ENCODE measurements at places on chromosomes 4 and X. TPM values are rescaled to one million over a fixed set of nuclear protein-coding genes. Genes with fewer than 3 reads are reported as not detected.

- no peak for DNase-seq
Observed at GRCh38 chr4:5870701-5871100, 22.2 kb downstream of the CRMP1 start.

DNA sequence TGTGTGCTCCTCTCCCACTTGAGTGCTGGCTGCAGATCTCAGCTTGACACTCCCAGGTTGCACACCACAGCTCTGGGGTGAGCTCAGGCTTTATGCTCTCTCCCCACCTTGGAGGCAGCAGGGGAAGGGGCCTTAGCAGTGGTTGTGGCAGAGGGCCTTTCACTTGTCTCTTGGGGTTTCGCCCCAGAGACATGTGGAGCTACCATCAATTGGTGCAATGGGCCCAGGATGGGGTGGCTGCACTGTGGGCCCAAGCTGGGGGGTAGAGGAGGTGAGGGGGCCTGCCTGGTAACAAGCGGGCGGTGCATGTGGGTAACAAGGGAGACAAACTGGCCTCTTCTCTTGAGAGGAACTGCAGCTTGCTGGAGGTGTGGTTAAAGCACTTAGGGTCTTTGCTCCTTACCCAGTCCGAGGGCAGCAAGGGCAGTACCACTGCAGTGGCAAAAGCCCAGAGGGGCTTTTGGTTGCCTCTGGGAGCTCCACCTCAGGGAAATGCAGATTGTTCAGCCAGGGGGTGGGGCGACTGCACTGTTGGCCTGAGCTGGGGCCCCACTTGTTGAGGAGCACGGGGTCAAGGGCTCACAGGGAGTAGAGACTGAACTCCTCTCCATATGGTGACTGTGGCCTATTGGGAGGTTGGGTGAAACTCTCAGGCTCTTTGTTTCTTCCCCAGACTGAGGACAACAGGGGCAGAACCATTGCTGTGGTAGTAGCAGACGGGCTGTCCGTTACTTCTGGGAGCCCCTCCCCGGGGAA is 30.5 kb upstream of the OR13H1 start:
- DNase-seq, result no peak

GRCh38 chr4:48403358-48403757 is 62.0 kb downstream of the SLAIN2 start:
- DNase-seq, result no peak

GRCh38 chr4:39285853-39286252 is 80.3 kb downstream of the RFC1 start:
- no peak for DNase-seq

- DNase-seq, result no peak
Observed at GRCh38 chr4:138078751-138079520, 163.2 kb downstream of the SLC7A11 start.

DNA sequence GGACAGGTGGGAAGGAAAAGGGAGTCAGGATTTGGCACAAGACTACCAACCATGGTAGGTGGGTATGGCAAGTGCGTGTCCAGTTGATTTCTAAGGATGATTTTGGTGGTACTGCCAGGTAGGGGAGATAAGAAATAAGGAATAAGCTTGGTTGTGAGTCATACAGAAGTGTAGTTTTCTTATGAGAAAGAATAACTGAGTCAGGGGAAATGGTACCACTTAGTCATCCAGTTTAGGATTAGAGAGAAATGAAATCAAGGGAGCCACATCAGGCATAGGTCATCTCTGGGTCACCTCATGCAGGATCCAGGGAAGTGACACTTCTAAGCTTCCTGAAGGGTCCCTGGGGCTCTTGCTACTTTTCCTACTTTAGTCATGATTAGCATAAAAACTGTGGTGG is 107.1 kb upstream of the C1GALT1C1 start:
- no peak for DNase-seq

- DNase-seq, result no peak
Observed at GRCh38 chrX:49995107-49995731, 72.8 kb downstream of the CLCN5 start.

DNA sequence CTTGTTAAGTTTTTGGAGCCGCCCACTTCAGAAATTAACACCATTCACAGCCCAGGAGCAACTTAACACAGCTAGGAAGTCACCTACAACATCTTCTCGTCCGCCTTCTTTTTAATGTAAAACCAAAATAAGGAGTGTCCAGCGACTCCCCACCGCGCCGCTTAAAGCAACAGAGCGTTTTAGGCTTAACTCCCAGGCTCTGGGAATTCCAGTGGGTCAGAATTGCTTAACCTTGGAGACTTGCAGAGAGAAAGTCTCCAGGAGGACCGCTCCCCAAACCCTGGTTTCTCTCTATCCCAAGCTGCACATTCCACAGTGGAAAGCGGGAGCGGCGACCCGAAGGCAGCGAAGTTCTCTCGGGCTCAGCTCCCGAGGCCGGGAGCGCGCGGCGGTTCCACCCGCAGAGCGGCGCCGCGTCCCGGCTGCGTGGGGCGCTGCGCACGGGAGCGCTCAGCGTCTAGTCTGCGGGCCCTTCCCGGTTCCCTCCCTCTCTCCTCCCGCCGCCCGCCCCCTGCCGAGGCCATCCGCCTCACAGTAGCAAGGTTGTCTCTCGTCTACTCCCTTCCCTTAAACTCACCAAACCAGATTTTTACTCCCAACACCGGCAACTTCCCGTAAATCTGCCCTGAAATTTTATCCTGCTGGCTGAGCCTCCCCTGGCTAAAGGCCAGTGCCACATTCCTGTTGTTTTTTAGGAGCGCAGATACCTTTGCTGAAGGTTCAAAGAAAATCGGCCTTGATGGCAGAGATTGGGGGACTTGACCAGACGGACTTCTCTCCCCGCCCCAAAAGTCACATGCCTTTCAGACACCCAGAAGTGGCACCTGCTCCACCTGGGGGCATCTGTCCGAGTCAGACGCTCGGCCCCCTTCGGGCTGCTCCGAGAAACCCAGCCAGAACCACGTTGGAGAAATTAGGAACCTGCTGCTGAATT is at the start of gene RBM47:
TSS of gene RBM47 (minus strand) at position 464 of the 934 bp plus-strand sequence. CDS start 190,971 bp downstream, outside the sequence.
- DNase-seq, result peak; percentile 91

GRCh38 chr4:154564311-154564710 is 1.5 kb downstream of the FGB start:
- DNase-seq, result no peak

DNA sequence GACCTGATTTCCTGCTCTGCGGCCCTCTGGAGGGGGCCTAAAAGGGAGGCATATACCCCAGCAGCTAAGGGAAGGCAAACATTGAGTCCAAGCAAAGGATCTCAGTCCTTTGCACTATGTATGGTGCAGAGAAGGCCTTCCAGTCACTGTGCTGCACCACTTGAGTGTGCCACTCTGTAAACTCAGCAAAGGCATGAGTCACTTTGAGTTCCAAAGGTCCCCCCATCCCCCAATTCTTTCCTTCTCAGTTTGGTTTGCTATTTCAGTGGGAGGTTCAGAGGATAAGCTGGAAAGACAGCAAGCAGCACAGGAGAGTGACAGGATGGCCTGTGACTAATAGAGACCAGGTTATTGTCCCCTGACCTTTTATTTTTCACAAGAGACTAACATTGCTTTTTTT is 131.3 kb downstream of the FHDC1 start:
- no peak for DNase-seq

DNA sequence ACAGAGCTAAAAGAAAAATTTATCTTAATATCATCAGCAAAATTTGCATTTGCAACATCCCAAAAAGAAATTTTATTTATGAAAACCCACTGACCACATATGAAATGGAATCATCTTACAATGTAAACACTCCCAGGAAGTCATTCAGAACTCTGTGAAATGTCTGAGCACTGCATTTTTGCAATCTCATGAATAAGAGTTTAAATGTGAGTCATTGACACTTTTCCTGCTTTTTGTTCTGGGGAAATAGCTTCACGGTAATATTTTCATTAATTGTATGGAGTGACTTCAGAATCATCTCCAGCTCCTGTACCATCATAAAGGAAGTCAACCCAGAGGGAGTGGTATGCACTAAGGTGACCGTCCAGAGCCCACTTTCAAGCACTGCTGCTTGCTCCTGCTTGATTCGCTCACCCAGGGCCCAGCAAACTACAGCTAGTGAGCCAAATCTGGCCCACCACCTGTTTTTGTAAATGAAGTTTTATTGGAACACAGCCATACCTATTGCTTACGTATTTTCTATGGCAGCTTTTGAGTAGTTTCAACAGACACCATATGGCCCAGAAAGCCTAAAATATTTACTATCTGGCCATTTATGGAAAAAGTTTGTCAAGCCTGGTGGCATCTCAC is 17.2 kb downstream of the EDNRA start:
- DNase-seq, result no peak

DNA sequence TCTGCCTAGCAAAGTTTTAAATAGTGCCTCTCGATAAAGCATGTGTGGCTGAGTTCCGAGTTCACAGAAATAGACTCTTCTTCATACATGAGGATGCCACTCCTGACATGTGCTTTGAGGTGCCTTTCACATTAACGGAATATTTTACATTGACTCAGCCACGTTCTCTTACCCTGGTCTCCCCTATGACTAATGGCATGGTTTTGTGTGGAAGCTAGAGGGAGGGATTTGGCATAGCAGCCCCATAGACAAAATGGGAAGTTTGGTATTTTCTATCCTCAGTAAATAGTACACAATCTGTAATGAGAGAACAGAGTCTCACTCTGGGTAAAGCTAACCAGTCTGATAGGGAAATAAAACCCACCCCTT is 68.9 kb downstream of the PCDH19 start:
- DNase-seq, result no peak

DNA sequence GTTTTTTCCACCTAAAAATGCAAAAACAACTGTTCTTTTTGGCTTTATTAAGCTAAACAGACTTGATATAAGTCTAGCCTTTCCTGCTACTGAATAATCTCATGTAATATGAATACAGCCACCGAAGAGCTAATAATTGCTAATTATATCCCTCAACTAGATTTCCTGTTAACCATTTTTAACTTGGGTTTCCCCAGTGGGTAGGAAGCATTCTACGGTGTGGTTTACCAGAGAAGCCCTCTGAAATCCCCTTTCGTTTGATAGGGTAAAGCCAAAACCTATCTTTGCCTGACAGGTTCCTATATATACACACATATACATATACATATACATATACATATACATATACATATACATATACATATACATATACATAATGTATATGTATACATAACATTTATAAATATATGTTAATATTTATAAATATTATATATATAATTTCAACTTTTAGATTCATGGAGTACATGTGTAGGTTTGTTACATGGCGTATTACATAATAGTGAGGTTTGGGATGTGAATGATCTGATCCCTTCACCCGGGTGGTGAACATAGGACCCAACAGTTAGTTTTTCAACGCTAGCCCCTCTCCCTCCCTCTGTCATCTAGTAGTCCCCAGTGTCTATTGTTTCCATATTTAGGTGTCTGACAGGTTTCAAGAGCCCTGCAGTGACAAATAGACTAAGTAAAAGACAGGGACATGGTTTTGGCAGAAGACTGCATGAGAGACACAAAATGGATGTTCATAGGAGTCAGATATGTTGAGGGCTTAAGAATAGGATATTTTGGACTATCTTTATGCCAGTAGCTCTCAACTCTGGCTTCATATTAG is 62.4 kb downstream of the ATXN3L start:
- no peak for DNase-seq

- DNase-seq, result no peak
Observed at GRCh38 chrX:95823796-95824195, 860.8 kb upstream of the DIAPH2 start.

GRCh38 chrX:102546828-102547493 is 30.4 kb upstream of the TMSB15A start:
- DNase-seq, result no peak

- no peak for DNase-seq
Observed at GRCh38 chr4:7397206-7398103, 37.3 kb downstream of the PSAPL1 start.

DNA sequence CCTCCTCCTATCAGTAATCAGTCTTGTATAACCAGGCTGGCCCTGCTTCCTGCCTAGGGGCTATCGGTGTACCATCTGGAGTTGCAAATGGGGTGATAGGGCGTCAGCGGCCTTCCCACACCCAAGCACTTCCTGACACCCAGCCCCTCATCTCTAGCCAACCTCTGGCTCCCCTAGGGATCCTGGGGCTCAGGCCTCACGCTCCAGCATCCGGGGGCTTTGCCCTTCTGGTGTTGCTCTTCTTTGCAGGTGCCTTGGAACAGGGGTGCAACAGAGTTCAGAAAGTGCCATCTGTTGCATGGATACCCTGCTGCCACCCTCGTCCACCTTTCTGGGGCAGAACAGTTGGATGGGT is 4.1 kb downstream of the IL9R start:
- DNase-seq, result no peak

GRCh38 chr4:139540632-139541031 is 15.4 kb downstream of the SETD7 start:
- DNase-seq, result no peak

- no peak for DNase-seq
Observed at GRCh38 chr4:23135792-23136645, 443.3 kb downstream of the GBA3 start.

DNA sequence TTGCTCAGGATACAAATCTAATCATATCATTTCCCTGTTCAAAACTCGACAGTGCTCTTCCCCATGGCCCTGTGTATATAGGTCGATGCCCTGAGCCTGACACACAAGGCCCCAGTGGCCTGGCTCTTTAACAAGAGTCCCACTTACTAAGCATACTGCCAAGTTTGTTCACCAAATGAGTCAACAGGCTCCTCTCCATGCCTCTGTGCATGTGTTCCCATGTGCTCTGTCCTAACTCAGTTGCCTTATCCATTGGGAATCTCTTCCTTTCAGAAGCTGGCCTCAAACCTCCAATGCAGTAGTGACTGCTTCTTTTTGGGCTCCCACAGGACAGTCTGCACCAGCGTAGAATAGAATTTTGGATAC is 18.9 kb upstream of the CXCR3 start:
- no peak for DNase-seq

GRCh38 chr4:33085709-33086108 is 2365.5 kb downstream of the PCDH7 start:
- no peak for DNase-seq

ARHGAP24 gene
- total RNA-seq, result 6.7 TPM

FATE1 gene
- total RNA-seq, result not detected

DYNLT3 gene
- 15.2 TPM for total RNA-seq

DDX60 gene
- 9.1 TPM for total RNA-seq

TRMT2B gene
- 29.5 TPM for total RNA-seq

SLC35A2 gene
- total RNA-seq, result 29.7 TPM

LCORL gene
- total RNA-seq, result 34.5 TPM

CFAP99 gene
- total RNA-seq, result 7.4 TPM

ADGRG2 gene
- 5.2 TPM for total RNA-seq

SMIM31 gene
- 1.8 TPM for total RNA-seq
